ENCODE measurements at places on chromosomes 13 and 19.

DNA sequence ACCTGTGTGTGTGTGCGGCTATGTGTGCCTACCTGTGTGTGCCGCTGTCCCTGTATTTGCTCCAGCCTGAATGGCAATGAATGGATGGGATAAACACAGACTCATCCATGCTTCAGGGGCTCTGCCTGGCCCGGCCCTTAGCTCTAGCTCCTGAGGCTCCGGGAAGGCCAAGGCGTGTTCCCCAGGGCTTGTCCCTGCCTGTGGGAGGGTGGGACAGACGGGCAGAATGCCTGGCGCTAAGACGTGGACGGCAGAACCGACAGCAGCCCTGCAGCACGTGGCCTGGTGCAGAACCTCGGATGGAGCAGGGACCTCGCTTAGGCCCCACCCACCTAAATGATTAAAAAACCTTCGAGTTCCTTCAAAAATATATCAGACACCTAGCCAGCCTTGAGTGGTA lies 57.8 kb upstream of the C13orf46 start:
- DNase-seq: no peak

DNA sequence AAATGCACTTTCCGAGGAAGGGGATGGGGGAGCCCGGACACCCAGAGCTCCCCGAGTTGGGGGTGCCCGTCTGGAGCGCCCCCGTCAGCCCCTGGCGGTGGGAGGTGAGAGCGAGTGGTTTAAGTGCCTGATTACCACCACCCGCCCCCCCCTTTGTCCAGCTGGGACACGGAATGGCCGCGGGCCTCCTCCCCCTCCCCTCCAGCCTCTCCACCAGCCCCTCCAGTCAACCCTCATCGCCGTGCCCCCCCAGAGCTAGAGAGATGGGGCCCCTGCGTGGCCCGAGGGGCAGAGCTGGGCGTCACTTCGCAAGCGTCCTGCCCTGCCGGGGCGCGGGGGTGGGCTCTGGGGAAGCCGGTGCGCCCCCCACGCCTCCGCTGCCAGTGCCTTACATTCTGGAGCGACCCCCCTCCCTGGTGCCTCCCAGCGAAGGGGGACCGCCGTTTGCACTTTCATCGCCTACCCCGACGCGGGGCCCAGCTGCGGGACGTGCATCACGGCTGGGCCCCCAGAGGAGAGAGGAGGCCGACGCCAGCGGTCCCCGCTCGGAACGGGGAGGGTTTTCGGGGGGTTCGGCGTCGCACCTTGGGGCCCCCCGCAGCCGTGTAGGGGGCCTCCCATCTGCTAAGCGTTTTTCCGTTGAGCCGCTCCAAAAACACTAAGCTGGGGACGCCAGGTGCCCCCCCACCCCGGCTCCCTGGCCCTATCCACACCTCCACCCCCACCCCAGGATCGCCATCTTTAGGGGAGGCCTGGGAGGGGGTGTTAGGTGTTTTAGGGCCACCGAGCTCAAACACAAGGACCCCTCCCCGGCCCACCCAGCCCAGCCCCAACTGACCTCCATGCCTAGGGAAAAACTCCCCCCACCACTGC lies 16.4 kb downstream of the SMIM24 start:
- DNase-seq: no peak

DNA sequence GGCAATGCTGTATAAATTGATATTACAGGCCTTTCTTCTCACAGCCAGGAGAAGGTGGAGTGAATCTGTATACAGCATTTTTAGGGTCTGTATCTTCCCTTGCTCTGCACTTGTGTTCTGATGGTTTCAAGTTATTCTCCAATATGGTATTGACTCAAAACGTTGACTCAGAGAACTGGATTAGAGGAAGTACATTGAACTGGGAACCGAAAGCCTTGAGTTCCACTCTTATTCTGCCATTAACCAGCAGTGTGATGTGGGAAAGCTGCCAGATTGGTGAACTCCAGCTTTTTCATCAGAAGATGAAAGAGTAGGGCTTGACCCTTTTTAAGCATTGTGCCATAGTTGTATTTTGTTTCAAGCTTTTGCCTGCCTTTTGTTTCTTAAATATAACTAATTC lies 167.7 kb downstream of the SPRY2 start:
- DNase-seq: no peak

DNA sequence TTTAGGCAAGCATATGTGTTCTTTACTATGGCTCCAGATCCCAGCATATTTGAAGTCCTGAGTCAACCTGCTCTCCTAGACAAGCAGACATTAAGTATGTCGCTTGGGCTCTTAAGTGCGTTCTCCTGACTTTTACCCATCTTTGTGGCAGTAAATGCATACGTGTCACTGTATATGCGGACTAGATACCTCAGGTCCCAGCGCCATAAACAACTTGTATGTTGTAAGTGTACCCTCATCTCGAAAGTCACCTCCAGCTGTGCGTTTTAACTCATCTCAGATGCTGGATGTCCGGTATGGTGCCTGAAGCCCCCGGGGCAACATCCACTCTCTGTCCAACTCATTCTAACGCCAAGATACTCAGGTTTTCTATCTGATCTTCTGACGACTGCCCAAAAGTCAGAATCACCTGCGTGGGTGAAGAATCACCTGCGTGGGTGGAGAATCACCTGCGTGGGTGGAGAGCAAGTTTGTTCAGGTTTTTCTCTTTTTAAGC lies 1.7 kb downstream of the PTOV1 start:
- DNase-seq: no peak

GRCh38 chr13:80469105-80469852 lies 128.4 kb upstream of the SPRY2 start:
- no peak for DNase-seq

All from amygdala (tissue), 56 donors.